NCI-H2029 treated with DMSO at 0.1 percent for 48 hours (cell line): ENCODE measurements at places on chromosomes 11 and 22.

GRCh38 chr22:17891481-17892167, 117.4 kb upstream of the BID start:
- DNase-seq, result peak; percentile 23

GRCh38 chr11:92409956-92410355, 185.3 kb downstream of the FAT3 start:
- no peak for DNase-seq

DNA sequence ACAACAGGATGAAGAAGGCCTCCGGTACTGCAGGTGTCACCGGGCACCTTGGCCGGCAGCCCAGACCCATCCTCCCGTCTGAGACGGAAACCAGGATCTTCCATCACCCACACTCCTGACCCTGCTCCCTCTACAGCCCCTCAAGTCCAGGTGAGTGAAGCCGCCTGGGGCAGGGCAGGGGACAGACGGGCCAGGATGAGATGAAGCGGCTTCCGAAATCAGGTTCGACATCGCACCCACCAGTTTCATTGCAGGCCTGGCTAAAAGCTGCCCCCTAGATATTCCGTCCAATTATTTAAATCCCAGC, 639.1 kb downstream of the TBC1D22A start:
- DNase-seq, result peak; percentile 9

DNA sequence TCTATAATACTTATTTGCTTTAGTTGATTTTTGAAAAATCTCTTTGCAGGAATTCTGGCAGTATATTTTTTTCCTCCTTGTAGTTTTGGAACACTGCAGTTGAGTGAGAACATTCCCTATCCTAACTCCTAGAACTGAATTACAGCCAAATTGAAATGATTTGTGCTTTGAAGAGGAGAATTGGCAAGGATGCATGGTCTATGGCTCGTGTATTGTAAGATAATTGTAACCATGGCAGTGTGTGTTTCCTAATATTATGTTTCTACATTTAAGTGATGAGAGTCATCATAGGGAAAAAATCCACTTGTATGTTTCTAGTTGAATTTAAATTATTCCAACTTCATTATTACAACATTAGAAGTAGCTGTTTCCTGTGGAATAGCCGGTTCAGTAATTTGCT, 80.9 kb upstream of the MYO18B start:
- DNase-seq, result peak; percentile 82

DNA sequence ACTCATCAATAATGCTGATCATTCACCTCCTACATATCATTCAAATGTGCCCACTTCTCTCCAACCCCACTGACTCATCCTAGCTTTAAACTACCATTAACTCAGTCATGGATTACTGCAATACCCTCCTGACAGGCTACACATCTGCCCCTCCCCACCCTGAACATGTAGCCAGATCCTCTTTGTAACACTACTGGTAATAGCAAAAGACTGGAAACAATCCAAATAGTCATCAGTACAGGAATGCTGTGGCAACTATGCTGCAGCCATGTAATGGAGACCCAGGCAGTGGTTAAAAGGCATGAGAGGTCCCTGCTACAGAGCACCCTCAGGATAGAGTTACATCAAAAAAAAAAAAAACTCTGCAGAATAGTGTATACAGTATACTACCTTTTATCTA, 16.6 kb downstream of the SLC43A3 start:
- no peak for DNase-seq

GRCh38 chr11:113496026-113496651, 20.9 kb upstream of the DRD2 start:
- DNase-seq, result no peak

- DNase-seq, result no peak
These were observed 583 bp downstream of the PDGFD start for GRCh38 chr11:104163100-104164027.

- no peak for DNase-seq
These were observed 359.5 kb downstream of the INSC start for GRCh38 chr11:15473954-15474837.

DNA sequence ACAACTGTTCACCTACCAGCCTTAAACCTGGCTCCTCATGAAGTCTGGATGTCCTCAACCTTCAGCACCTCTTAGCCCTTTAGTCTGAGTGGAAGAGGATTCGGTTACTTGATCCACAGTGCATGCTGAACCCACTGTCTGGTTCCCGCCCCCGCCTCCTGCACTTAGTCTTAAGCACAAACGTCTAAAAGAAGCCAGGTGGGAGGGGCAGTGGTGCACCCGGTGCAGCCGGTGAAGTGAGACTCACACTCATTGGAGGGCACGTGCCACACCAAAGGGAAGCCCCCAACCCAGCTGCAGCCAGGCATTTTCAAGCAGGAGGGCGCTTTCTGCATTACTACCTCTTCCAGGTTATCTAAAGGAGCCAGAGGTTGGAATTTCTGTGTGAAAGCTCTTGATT, 146.8 kb downstream of the COMMD9 start:
- DNase-seq, result no peak

GRCh38 chr22:26681395-26681821, 24.0 kb downstream of the MIAT start:
- DNase-seq, result no peak

GRCh38 chr22:30445438-30446145, 20.0 kb downstream of the MTFP1 start:
- DNase-seq, result no peak

DNA sequence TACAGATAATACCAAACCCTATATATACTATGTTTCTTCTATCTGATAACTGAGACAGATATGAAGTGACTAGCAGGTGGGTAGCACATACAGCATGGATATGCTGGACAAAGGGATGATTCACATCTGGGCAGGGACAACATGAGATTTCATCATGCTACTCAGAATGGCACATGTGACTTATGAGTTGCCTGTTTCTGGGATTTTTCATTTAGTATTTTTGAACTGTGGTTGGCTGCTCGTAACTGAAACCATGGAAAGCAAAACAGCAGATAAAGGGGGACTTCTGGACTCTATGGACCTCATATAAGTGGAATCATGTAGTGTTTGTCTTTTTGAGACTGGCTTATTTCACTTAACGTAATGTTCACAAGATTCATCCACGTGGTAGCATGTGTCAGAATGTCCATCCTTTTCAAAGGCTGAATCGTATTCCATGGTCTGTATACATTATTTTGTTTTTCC, 883.0 kb downstream of the TBC1D22A start:
- DNase-seq, result no peak

GRCh38 chr11:74157169-74157568, 13.6 kb downstream of the C2CD3 start:
- no peak for DNase-seq

DNA sequence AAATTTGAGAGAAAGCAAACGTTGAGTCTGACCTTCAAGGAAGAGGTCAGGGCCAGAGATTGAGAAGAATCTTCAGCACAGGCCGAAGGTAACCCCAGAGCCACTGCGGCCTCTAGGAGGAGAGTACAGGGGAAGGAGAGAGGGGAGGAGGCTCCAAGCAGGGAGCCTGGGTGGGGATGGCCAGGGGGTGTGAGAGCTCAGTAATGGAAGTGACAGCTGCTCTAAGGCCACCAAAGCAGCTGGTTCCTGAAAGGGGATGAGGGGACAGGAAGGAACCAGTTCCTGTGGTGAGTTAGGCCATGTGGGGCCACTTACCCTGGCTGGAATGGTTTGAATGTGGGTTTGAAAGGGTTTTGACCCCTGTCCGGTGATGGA, 46.1 kb downstream of the PISD start:
- no peak for DNase-seq

- no peak for DNase-seq
These were observed 8.0 kb downstream of the POU2AF1 start for GRCh38 chr11:111370902-111371578.

- no peak for DNase-seq
These were observed 9.1 kb upstream of the NAALADL1 start for GRCh38 chr11:65067446-65067845.

DNA sequence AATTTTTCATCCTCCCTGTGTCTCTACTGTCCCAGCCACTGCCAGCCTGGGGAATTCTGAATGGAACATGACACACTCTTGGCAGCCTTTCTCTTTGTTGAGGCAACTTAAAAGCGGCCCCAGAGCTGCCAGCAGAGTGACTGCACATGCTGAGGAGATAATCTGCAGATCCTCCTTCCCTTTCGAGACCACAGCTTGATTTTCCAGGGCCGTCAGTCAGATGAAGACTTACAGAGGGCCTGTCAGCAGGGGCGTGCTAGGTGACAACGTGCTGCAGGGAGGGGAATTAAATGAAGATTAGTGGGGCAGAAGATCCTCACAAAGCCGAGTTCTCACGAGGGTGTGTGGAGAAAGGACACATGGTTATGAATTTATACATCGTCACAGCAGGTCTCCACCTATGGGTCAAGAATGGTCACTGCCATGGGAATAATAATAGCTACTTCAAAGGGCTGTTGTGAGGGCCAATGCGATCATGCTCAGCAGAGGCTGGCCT, 193.5 kb upstream of the PITPNB start:
- DNase-seq, result no peak
